ENCODE measurements at places on chromosomes 13 and 19.

DNA sequence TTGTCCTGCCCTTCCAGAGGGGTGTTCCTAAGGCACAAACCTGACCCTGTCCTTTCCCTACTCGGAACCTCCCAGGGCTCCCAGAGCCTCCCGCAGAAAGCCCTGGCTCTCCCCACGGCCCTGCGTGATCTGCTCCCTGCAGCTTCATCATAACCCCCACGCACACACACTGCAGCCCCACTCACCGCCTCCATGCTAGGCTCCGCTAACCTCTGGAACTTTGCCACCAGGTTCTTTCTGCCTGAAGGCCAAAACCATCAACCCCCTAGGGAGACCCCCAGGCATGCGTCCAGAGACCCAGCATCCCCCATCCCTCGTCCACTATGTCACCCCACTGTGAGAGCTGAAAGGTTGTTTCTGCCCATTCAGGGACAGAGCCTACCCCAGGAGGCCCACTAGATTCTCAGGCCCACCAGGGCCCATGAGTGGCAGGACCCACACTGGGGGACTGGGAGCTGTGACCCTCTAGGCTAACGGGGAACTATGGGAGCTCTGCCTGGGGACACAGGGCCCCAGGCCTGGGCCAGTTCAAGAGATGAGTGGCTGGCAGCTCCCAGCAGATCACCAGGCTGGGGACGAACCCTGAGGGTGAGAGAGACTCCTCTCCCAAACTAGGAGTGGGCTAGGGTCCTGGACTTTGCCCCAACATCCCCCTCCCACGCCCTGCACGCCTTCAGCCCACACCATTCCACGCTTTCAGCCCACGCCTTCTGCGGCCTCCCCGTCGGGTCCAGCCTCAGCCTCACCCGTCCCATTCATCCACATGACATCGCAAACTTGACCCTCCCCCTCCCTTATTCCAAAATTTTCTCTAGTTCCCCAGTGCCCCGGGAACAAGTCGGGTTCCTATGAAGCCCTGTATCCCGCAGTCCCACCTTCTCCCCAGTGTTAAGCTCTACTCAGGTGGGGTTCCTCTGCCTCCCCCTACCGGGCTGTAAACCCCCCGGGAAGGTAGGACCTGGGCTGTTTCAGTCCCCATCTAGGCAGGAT lies 33.2 kb upstream of the PNMA8B start:
- DNase-seq, result no peak

DNA sequence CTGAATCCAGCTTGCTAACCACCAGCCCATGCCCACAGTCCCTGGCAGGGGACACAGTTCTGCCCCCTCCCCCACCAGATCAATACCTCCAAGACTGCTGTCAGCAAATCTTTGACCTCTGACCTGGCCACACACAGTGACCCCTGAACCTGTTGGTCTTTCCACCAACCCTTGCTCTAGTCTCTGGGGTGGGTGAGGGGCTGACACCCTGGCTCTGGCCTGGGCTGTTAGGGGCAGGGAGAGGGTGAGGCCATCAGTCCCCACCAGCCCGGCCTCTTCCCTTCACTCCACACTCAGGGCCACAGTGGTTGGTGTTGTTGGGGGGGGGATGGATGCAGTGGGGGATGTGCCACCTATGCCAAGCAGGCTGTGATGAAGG lies 21.8 kb upstream of the SLC7A10 start:
- no peak for DNase-seq

GRCh38 chr13:23678795-23679194 lies 108.6 kb downstream of the TNFRSF19 start:
- DNase-seq, result no peak

GRCh38 chr19:46488551-46488950 lies 7.1 kb downstream of the PNMA8B start:
- no peak for DNase-seq

GRCh38 chr19:30679153-30679702 lies 307.0 kb downstream of the ZNF536 start:
- no peak for DNase-seq

GRCh38 chr13:76225815-76226489 lies 589.8 kb downstream of the LMO7 start:
- DNase-seq, result no peak

DNA sequence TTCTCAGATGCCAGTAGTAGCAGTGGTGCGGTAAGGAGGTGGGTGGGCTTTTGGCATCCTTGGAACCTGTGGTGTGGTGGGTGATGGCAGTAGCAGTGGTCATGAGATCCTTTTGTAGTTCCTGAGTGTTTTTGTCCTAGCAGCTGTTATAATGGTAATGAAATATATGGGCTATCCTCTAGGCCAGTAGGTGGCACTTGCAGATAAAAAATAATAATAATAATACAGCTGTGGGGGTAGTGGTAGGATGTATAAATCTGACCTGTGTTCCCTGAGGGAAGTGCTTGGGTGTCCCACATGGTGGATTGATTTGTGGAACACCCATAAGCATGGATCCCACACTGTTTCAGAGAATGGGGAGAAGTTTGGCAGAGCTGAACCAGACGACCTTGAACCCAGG lies 334.0 kb downstream of the SLITRK5 start:
- DNase-seq, result no peak

DNA sequence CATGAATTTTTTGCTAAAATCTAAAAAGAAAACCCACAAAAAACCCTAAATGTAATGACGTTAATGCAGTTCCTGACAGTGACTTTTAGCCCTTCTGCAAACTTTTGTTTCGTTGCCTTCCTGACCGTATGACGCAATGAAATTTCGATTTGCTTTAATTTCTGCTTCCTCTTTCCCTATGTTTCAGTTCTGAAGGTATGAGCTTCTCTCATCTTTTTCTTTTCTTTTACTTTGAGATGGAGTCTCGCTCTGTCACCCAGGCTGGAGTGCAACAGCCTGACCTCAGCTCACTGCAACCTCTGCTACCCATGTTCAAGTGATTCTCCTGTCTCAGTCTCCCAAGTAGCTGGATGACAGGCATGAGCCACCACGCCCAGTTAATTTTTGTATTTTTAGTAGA lies 6.1 kb upstream of the LILRA5 start:
- DNase-seq, result no peak

DNA sequence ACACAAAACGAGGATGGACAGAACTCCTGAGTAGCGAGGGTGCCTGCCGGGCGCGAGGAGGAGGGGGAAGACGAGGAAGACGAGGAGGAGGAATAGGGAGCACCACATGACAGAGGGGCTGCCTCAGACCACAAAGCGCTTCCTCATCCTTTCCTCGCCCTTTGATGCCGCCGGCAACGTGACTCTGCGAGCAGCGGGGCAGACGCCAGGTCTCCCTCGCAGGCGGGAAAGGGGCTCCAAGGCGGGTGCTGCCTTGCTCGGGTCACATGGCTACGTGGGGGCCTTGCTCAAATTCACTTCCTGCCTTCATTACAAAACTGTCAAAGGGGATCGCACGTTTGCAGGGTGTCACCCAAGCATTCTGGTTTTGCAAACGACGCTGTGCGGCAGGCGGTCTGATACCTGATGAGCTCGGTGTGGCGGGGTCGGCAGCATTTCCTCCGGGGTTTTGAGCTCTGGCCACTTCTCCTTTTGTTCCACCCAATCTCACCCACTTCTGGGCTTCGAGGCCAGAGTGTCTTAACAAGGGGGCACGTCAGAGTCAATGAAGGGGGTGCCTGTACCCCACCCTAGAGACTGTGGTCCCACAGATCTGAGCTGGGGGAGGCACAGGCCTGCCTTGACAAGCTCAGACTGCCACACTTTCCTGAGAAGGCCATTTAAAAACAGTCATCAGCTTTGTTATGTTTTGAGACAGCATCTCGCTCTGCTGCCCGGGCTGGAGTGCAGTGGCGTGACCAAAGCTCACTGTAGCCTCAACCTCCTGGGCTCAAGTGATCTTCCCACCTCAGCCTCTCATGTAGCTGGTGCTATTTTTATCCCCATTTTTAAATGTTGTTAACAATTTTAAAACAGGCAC lies 14.9 kb downstream of the MAP2K2 start:
- DNase-seq, result peak; percentile 64

DNA sequence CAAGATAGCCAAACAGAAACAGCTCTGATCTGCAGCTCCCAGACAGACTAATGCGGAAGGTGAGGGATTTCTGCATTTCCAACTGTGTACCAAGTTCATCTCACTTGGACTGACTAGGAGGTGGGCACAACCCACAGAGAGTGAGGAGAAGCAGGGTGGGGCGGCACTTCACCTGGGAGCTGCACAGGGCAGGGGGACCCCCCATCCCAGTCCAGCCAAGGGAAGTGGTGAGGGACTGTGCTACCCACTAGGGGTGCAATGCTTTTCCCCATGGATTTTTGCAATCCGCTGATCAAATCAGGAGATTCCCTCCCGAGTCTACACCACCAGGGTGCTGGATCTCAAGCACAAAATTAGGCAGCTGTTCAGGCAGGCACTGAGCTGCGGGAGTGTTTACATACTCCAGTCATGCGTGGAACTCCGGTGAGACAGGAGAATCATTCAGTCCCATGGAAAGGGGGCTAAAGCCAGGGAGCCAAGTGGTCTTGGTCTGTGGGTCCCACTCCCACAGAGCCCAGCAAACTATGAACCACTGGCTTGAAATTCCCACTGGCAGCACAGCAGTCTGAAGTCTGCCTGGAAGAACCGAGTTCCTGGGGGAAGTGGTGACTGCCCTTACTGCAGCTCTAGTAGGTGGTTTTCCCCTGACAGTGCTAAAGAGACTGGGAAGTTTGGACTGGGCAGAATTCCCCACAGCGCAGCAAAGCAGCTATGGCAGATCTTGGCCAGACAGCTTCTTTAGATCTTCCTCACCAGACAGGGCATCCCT lies 85.1 kb upstream of the UFM1 start:
- DNase-seq, result no peak

- no peak for DNase-seq
Measured at GRCh38 chr13:43054803-43055802, 31.7 kb downstream of the DNAJC15 start.

DNA sequence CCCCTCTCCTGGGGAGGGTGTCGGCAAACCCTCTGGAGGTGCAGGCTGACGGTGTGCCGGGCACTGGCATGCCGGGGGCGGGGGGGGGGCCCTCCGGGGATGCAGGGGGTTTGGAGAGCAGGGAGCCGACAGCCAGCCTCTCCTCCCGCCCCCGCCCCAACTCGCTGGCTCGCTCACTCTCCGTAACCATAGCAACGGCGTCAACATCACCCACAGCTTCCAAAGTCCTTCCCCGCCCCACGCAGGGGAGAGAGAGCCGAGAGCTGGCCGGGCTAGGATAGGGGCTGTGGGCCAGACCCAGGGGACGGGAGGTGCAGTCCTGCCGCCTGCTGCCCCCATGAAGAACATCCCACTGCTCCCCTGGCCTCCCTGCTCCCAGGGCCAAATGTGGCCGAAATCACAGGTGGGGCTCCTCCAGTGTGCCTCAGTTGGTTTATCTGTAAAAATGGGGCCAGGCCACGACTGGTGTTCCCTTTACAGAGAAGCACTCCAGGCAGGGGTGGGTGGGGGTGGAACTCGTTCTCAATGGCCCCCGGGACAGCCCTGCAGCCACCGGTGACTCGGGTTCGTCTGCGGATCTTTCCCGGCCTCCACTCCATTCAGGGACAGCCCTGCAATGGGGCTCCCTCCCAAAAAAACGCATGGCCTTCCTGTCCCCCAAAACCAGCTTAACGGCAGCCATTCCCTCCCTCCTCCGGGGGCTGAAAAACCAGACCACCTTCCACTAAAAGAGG lies 3.2 kb downstream of the KLF16 start:
- no peak for DNase-seq

GRCh38 chr13:102768909-102769308 lies 4.7 kb downstream of the TEX30 start:
- no peak for DNase-seq

DNA sequence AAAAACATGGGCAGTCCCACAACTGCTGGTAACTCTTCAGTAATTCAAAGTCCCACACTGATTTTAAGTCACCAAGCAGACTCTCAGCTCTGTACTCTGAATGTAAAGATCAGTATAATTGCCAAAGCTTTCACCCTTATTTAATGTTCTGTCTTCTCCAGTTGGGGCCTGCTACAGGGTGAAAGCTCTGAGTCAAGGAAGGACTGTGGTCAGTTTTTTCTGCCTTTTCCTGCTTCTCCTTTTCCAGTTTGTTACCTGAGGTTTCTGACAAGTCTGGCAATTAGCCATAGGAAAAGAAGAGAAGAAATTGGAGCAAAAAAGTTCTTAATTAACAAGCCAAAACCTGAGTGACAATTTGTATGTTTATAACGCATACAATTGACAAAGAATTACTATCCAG lies 279.3 kb downstream of the RBM26 start:
- DNase-seq, result no peak

DNA sequence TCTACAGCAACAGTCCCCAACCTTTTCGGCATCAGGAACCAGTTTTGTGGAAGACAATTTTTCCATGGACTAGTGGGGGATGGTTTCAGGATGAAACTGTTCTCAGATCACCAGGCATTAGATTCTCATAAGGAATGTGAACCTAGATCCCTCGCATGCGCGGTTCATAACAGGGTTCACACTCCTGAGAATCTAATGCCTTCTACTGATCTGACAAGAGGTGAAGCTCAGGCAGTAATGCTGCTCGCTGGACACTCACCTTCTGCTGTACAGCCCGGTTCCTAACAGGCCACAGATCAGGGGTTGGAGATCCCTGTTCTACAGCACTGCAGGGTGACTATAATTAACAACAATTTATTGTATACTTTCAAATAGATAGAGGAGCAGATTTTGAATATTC lies 21.9 kb downstream of the USP12 start:
- no peak for DNase-seq

GRCh38 chr19:3523361-3524077 lies 15.5 kb upstream of the TEKTIP1 start:
- DNase-seq, result no peak

DNA sequence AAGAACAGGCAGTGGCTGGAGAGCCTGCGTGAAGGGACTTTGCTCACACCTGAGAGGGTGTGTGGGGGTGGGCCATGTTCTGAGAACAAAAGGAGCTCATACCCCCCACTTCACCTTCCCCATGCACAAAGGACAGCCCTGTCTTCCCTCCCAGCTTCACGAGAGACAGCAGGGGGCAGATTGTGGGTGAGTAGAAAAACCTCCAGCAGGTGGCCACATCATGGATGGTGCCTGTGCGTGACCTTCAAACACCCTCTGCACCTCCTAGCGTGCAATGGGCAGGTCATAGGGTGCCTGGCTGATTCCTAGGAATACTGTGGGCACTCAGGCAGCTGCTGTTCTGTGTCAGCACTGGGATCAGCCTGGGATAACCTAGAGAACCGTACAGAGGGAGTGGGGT lies 36.3 kb upstream of the PSG9 start:
- no peak for DNase-seq

GRCh38 chr19:18385675-18386542 lies at the start of gene GDF15:
Gene GDF15, plus strand, starts transcription at chr19:18386158. Its CDS starts 32 bp downstream, at chr19:18386190.
- no peak for DNase-seq

- no peak for DNase-seq
Measured at GRCh38 chr13:104614361-104615145, 1548.3 kb upstream of the SLC10A2 start.

DNA sequence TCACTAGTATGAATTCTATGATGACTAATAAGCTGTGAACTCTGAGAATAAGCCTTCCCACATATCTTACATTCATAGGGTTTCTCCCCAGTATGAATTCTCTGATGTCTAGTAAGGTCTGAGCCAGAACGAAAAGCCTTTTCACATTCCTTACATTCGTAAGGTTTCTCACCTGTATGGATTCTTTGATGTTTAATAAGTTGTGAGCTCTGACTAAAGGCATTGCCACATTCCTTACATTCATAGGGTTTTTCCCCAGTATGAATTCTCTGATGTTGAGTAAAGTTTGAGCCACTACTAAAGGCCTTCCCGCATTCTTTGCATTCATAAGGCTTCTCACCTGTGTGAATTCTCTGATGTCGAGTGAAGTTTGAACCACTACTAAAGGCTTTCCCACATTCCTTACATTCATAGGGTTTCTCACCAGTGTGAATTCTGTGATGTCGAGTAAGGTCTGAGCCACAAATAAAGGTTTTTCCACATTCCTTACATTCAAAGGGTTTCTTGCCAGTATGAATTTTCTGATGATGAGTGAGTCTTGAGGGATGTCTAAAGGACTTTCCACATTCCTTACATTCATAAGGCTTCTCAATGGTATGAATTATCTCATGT lies 30.7 kb upstream of the ZFP82 start:
- no peak for DNase-seq

Data from activated T-helper 1 cell treated with Interleukin-2 at 50 U/mL for 16 hours (primary cell).